ENCODE measurements at places on chromosomes 2 and 18.

DNA sequence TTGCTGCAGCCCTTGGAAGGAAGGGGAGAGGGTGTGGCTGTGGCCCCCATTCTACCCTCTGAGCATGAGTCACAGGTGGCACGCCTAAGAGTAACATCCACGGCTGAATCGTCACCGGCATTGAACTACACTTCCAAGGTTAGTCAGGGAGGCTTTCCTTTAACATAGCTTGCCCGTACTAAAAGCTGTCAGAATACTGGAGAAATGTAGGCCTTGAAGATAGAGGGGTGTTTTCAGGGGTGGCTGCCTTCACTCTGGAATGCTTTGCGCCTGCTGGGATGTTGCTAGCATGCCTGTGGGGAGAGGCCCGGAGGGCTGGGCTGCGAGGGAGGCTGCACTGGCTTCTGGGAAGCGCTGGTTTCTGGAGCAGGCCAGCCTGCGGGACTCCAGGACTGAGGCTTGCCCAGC, 333.7 kb downstream of the AGAP1 start:
- DNase-seq = no peak

GRCh38 chr2:23602116-23602515, 217.1 kb downstream of the KLHL29 start:
- no peak for DNase-seq

- DNase-seq = no peak
These were observed 306.5 kb upstream of the ZNF521 start for GRCh38 chr18:25658476-25658875.

- no peak for DNase-seq
These were observed 23.9 kb upstream of the CRACDL start for GRCh38 chr2:98959810-98960507.

DNA sequence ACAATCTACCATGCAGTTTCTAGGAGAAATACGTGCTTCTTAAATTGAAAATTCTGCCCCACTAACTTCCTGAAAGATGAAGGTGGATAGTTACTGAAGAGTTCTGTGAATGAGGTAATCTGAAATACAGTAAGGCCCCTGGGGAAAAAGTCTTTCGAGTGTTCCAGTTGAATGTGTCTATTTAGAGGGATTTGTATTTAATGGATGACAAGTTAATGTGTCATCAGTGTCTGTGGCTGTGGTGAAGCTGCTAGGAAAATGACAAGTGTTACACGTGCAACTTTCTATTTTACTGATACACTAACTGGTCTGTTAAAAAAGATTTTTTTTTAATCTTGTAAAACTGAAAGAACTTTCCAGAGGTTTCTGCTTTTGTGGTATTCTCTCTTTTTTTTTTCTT, 384.6 kb downstream of the STK39 start:
- DNase-seq = no peak

- no peak for DNase-seq
These were observed 335.1 kb downstream of the METTL4 start for GRCh38 chr18:2236232-2236631.

- DNase-seq = no peak
These were observed 185.4 kb downstream of the ST6GAL2 start for GRCh38 chr2:106700616-106701015.

GRCh38 chr2:237835372-237835771, 24.1 kb upstream of the RAMP1 start:
- DNase-seq = no peak

- no peak for DNase-seq
These were observed 514 bp downstream of the PAX8 start for GRCh38 chr2:113278073-113278741.

GRCh38 chr2:69789175-69789721, 40.2 kb upstream of the GMCL1 start:
- no peak for DNase-seq

- no peak for DNase-seq
These were observed 48.8 kb upstream of the PPP1CB start for GRCh38 chr2:28702878-28703277.

DNA sequence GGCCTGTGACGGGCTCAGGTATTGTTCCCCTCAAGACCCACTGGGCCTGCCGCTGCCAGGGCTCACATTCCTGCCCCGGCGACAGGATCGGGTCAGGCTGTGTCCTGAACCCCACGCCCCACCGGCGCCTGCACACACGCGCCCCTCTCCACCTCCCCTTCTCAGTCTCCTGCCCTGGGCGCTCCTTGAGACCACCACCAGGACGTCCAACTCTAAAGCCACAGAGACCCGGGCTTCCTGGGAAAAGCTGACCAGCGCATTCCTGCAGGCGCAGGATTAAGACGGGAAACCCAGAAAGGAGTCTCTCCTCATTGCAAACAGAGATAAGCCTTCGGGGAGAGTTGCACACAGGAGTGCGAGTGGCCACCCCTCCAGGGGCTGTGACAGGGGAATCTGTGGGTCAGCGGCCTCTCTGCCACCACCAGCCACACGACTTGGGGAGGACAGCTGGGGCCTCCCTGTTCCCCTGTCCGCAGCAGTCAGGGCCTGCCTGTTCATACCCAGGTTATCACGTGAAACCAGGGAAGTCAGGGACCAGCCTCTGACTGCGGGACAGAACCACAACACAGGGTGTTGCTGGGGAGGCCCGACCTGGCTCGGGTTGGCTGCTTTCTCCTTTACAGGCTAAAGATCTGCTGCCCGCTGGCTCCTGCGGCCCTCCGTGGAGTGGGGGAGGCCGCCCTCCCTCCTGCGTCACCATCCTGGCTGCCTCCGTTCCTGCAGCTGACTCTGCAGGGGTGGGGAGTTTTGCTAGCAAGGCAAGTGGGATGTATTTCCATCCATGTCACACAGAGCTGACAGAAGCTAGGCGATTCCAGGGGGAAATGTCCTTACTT, 88.8 kb downstream of the ZCCHC2 start:
- no peak for DNase-seq

DNA sequence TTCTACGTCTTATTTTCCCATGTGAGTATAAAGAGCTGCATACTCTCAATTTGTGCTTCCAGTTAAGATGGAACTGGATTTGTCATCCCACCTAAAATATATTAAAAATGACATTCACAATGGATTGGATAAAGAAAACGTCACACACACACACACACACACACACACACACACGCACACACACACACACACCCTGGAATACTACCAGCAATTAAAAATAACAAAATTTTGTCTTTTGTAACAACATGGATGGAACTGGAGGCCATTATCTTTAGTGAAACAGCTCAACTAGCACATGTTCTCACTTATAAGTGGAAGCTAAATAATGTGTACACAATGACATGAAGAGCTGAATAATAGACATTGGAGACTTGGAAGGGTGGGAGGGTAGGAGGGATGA, 3.8 kb upstream of the QPCT start:
- no peak for DNase-seq

DNA sequence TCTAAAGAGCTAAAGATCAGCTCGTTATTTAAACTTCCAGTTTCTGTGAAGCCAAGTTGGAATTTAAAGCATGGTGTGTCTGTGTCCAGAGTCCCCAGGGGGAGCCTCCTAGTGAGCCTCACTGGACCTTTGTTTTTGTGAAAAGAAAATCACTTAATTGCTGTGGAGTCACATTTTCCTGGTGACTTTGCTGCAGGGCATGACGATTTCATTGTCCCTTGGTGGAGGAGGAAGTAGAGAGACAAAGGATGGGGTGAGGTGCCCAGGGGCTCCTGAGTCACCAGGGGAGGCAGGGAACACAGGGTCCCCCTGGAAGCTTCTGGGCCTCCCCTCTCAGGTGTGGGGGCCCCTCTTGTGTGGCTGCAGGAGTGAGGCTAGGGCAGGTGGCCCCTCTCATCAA, 19.7 kb downstream of the ATP6V1C2 start:
- DNase-seq = no peak

- no peak for DNase-seq
These were observed 76.3 kb downstream of the COLEC12 start for GRCh38 chr18:424071-424661.

DNA sequence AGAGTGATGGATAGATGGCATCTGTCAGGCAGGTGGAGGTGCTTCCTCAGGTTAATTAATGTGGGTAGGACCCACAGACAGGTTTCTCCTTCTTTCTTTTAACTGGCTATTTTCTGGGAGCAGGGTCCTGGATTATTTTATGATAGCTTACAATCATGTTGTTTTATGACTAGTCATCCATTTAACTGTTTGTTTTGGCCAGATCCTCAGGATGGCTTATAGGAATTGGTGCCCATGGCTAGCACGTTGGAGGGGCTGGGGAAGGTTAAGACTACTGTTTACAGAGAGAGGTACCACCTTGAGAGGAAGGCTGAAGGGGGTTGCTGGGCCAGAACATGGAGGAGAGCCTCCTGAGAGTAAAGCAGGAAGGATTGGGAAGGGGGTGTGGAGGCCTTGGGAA, 78.0 kb upstream of the MGAT5 start:
- no peak for DNase-seq

GRCh38 chr18:31064130-31064529, 21.6 kb upstream of the DSC3 start:
- no peak for DNase-seq

- no peak for DNase-seq
These were observed 23.1 kb downstream of the SFTPB start for GRCh38 chr2:85644909-85645308.

GRCh38 chr2:47249157-47249900, 94.2 kb upstream of the STPG4 start:
- no peak for DNase-seq

DNA sequence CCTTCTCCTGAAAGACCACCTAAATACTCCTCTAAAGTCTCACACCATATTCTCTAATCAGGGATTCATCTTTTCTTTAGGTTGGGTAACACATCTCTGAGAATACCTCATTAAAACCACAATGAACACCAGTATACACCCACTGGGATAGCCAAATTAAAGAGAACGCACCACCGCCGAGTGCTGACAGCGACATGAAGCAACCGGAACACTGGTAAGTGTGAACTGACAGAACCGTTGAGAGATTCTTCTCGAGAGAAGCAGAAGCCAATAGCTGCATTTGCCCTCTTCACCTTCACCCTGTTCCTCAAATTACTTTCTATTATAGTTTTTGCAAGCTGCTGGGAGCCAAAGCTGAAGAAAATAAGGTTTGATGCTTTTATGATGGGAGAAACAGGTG, 318.5 kb downstream of the FBXO15 start:
- DNase-seq = no peak

DNA sequence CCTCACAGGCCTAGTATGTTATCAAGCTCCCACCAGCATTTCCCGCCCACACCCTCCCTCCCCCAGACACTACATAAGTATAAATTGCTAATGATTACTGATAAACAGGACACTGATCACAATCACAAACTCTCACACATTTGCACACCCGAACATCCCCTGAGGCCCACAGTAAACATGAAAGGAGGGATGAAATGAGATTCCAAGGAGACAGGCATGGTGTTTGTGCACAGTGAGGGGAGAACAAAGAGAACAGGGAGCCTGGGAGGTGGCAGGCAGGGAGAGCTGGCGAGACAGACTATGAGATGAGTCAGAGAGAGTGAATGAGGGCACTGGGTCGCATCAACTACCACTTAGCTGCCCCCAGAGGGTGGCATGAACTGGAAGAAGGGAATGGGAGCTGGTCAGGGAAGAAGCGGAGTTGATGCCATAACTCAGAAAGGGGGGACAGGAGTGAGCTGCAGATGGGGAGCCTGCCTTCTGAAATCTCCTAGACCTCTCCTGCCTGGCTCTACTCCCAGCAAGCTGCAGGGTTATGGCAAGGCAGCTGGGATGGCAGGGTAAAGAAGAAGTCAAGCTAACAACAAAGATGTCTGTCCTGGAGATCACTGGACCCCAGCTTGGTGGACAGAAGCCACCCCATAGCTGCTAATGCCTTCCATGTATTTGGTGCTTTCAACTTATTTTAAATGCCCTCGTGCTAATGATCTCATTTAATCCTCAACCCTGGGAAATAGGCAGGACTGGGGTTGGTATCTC, 5.1 kb downstream of the KIF3C start:
- no peak for DNase-seq

DNA sequence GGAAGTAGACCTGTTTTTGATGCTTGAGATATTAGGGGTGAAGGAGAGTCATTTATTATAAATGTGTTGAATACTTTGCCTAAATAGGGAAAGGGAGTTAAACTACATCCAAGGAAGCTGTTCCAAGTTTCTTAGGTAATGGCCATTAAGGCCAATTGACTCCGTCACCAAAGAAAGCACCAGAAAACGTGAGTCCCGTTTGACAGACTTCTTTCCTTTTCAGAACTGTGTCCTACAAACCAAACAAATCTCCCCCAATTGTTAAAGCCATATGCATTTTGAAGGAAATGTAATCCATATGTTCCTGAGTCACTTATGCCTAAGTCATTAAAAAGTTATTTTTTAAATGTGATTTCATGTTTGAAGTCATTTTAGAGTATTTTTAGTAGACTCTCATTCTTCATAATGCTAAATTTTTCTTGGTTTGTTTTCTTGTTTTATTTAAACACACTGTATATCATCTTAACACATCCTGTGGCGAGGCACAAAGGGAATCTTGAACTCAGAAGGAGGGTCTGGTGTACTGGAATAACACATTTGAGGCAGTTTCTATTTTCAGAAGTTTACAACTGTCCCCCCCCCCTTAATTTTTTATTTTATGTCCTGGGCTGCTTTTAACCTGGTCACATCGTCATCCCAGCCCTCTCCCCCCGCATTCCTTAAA, 133.7 kb downstream of the RHBDD1 start:
- no peak for DNase-seq

DNA sequence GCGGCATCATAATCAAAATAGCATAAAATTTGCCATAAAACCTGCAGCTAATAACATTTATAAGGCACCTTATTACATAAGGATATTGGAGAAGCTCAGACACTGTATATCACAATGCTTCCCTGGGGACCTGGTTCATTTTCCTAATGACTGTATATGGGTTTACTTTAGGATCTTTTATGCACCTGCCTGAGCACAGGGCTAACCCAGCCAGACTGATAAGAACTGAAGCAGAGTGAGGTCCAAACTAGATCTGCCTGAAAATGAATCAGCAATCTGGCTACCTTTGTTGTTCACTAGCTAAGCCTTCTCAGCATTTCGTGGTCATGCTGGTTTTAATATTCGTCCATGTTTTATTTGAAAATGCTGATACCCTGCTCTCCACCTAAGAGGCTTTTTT, 1922.3 kb upstream of the CELF4 start:
- no peak for DNase-seq

DNA sequence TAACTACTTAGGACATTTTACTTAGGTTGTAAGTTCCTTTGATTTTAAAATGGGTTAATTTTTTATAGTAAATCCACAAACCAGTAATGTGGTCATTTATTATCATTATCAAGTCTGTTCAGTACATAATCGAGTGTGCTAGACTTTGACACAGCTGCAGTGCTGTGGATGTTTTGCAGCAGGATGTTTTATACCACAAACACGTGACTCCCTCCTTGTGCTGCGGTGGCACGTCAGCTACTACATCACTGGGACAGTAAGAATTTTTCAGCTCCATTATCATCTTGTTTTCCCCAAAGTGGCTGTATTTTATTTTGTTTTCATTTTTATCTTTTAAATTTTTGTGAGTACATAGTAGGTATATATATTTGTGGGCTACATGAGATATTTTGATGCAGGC, 70.0 kb downstream of the ATP9B start:
- DNase-seq = no peak

GRCh38 chr2:110099038-110099425, 16.6 kb downstream of the MALL start:
- DNase-seq = no peak

Measured in stimulated activated CD8-positive, alpha-beta memory T cell treated with anti-CD3 and anti-CD28 coated beads, Interleukin-7, amount 100 ng/mL, for 48 hours (primary cell).